ENCODE measurements at places on chromosomes 7 and 10.

GRCh38 chr7:144594580-144594979, 191.1 kb upstream of the NOBOX start:
- no peak for DNase-seq

DNA sequence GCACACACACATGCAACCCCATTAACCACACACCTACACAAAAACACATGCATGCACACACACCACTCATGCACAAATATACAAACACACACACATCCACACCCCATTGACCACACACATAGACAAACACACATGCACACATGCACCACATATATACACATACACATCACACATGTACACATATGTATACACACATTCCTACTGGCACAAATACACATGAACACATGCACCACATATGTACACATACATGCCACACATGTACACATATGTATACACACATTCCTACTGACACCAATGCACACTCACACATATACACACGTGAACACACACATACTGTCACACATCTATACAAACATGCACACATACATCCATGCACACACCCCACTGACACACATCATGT, 212.5 kb upstream of the PPP2R2D start:
- DNase-seq, result no peak

DNA sequence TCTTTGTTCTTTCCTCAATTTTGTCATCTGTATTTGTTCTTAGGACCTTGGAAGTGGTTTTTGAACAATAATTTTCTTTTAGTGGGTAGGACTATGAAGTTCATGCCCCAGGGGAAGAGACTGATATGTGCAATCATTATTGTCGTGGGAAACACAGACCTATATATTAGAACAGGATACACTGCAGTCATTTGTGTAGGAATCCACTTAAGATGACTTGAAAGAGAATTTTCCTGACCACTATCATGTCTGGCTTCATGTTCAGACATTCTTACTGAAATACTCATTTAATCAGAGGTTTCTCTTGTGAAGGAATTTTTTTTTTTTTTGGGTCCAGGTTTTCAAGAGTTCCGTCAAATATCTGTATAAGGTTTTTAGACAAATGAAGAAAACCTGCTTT, 163.6 kb downstream of the SUGCT start:
- no peak for DNase-seq

GRCh38 chr10:60910543-60910942, 33.4 kb downstream of the RHOBTB1 start:
- no peak for DNase-seq

DNA sequence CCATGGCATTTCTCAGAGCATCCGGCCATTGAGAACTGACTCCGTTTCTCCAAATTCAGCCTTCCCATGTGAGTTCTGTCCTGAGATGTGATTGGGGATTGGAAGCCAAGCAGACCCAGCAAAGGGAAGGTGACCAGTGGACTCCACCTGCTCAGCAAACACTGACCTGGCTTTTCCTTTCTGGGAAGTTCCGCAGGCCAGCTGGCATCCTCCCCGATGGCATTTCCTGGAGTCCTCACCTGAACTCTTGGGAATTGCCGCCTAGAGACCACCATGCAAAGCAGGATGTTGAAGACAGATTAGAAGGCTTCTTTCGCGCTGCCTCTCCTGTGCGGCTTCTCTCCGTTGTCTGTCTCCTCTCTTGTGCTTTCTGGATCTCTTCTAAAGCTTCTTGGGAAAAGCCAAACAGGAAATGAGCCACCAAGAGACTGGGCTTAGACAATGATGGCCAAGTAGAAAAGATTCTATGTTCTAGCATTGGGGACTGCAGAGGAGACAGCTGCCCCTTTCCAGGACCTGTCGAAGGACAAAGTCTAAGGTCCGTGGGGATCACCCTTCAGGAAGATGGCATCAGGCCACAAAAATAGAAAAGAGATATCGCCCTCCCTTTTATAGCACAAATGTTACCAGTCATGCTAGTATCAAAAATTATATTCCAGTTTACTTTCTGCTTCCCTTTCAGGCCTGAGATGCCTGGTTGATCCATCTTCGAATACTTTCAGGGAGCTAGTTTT, 103.7 kb upstream of the INSYN2A start:
- no peak for DNase-seq

- no peak for DNase-seq
Observed at GRCh38 chr7:149724661-149725425, 48.5 kb downstream of the ZNF467 start.

- DNase-seq, result no peak
Observed at GRCh38 chr7:4607311-4607729, 74.8 kb upstream of the FOXK1 start.

GRCh38 chr7:289209-289755, 688 bp upstream of the FOXL3 start:
- DNase-seq, result no peak

GRCh38 chr10:71225291-71226058, 13.1 kb downstream of the UNC5B start:
- DNase-seq, result no peak

DNA sequence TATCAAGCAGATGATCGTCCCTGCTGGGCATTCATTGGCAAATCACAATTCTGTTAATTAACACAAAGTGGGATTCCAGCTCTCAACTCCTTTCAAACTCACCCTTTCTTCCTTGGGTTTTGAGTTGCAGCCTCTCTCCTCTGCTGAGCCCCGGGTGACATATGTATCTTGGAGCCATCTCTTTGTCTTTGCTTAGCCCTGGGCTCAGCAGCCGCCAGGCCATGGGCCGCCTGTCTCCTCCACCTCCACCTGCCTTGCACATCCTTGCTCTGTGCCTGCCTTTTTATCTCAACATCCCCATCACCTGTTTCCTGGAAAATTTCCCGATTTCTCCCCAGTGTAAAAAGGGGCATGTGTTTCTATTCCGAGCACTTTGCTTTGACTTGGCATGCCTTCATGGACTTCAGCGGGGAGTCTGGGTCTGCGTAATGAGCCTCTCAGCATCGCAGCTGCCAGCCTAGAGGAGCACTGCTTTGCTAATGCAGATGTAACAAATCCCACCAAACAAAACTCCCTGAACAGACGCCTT, 141.3 kb upstream of the AGK start:
- DNase-seq, result peak; percentile 61

GRCh38 chr7:151494298-151495284, 25.1 kb downstream of the RHEB start:
- no peak for DNase-seq

DNA sequence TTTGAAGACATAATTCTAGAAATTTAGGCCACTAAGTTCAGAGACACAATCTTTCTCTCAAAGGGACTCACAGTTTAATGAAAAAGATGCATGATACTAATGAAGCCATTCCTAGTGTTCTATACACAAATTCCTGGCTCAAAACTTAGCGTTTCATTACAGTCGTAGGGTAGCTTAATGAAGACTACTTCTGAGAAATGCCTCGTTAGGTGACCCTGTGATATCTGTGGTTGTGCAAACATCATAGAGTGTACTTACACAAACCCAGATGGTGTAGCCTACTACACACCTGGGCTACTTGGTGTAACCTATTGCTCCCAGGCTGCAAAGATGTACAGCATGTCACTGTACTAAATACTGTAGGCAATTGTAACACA, 488 bp upstream of the CHCHD3 start:
- no peak for DNase-seq

GRCh38 chr10:62529396-62529795, 155.2 kb downstream of the ZNF365 start:
- no peak for DNase-seq

Data from BE2C (cell line).